ENCODE measurements at places on chromosomes 13 and 19.
A peak's percentile ranks its signal among the peaks of the same experiment; 100 is the strongest.

DNA sequence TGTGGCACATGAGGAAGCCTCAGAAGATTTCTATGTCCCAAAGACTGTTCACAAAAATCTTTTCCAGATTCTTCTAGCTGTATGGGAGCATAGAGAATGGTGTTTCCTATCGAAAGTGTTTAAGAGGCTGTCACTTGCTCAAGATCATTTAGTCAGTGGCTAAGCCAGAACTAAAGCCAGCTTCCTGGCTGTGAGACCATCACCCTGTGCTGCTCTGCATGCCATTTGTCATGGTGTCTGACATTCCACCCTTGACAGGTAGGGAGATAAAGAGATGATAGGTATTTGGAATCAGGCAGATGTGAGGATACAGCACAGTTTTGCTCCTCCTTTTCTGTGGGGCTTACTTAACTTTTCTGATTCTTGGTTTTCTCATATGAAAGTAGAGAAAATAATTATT is 177.3 kb downstream of the DNAJC15 start:
- DNase-seq, result no peak

DNA sequence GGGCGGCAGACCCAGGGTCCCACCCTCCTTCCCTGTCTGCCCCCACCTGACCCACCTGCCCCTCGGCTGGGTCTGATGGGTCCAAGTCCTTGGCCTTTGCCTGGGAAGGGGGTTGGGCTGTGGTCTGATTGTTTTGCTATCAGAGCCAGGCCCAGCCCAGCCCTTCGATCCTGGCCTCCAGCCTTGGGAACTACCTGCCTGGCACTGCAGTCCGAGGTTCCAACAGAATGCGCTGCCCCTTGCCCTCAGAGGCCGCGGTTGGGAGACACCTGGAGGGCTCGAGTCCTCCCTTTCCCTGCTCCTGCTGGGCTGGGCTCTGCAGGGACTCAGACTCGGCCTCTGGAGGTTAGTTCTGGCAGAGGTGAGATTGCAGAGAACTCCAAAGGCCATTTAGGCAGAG is 1.6 kb downstream of the CCL25 start:
- DNase-seq, result no peak

GRCh38 chr19:48619692-48620585 is 633 bp downstream of the SPHK2 start:
- DNase-seq, result no peak

DNA sequence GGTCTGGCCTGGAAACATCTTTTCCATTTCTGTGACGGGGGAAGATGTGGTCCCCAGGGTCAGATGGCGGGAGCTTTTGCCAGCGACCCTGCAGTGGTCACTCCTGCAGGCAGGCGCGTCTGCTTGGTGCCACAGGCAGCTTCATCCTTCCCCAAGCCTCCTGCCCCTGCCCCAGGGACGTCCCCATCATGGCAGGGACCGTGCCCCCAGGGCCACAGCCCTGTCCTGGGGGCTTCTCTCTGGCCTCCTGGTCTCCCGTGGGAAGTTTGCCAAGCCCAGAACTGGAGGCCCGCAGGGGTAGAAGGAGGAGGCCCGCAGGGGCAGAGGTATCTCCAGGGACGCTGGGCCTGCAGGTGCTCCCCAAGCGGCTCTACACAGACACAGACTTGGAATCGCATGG is 47.5 kb downstream of the TMEM255B start:
- no peak for DNase-seq

DNA sequence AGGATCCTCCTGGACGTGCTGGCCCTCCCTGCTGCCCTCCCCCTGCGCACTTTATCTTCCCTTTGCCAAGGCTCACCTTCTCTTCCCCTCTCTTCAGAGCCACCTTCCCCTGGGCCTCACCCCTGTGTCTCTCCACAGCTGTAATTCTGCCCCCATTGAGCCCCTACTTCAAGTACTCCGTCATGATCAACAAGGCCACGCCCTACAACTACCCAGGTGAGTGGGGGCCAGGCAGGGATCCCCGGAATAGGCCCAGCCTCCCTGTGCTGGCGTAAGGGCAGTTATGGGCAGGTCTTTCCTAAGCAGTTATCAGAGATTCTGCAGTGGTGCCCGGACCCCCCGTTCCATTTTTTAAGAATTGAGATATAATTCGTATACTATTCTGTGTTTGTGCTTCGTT is 3.1 kb downstream of the NDUFA3 start:
- DNase-seq, result no peak

- DNase-seq, result no peak
Measured at GRCh38 chr19:42467183-42467760, 24.5 kb upstream of the CXCL17 start.

DNA sequence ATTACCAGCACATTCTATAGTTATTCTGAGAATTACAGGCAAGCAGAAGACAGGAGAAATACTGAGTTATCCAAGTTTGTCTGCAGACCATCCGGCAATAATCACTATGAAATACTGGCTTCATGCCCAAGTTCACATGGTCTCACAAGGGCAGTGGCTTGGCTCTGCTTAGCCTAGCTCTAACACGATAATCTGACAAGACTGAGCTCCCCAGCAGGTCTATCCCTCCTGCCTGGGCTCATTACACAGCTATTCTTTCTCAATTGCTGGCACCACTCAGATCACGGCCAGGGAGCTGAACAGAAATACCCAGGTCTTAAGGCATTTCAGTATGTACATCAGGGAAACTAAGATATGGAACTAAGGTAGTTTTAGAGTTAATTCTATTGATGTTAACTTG is 361.6 kb upstream of the PCDH20 start:
- no peak for DNase-seq

DNA sequence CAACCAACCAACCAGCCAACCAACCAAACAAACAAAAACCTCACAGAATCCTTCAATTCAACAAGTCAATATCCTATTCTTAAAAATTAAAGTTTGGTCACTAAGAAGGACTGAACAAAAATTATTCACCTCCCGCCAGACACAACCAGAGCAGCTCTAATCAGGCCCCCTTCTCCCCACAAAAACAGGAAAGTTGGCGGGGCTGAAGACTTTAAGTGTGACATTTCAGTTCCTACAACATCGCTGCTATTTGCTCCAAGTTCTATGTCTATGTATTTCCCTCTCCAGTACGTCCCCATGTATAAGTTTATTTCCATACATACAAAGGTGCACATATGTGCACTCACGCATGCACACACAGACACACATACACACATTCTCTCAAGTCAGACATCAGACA is 32.8 kb upstream of the STK24 start:
- no peak for DNase-seq

DNA sequence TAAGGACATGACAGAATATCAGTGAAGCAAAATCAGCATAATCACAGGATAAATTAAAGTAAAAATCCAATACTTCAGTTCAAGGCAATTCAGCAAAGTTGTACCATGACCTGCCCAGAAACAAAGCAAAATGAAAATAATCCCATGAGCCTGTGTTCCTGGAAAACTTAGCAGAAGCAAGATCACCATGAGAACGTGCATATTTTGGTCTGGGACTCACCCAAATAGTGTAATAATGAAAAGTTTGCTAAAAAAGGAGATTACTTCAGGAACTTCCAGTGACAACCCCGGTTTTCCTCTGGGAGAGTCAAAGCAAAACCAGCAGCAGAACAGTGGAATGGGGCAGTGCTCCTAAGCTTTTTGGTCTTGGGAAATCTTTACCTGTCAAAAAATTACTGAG is 14.9 kb upstream of the RPL21 start:
- DNase-seq, result no peak

DNA sequence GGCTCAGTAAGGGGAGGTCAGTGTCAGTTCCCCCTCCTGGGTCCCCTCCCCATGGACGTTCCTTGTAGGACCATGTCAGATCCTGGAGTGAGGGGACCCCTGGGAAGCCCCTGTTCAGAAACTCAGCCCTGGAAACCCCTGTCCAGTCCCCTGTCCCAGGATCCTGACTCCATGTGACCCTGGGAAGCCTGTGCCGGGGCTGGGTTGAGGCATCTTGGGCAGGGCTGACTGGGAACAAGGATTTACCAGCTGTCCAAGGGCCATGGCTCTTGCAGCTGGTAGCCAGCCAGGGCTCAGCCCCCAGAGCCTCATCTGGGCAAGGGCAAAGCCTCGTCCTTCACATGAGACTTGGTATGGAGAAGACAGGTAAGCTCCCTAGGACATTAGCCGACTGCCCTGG is 25.1 kb downstream of the CEACAM4 start:
- no peak for DNase-seq

DNA sequence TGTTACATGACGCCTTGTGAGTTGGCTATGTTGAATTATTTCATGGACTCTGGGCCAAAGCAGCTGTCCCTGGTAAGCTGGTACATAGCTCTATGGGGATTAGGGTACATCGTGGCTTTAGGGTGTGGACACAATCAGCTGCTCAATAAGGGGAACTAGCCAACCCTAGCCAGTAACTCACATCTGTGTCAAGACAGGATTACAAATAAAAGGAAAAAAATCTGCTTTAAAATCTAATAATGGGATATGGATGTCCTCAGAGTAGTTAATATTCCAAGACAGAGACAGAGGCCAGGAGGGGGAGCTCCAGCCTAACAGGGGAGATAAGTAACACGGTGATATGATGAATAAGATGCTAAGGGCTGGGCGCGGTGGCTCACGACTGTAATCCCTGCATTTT is 21.1 kb upstream of the ZNF766 start:
- no peak for DNase-seq

GRCh38 chr19:44908074-44908835 is 2.7 kb downstream of the APOE start:
- DNase-seq, result no peak

DNA sequence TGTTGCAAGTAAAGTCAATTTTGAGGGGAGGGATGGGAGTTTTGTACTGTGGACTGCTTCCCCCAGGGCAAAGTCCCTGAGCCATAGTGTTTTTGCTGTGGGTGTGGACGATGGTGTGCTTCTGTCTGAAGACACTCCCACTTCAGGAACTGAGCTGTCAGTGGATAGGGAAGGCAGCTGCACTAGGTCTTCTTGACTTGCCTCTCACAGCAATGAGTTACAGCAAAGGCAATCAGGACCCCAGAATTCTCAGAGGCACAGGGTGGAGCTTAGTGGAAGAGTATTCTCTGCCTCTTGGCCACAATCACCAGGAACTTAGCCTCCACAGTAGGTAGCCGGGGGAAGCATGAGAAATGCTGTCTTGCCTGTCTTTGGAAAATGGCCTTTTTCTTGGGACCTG is 1416.6 kb upstream of the MIR17HG start:
- no peak for DNase-seq

DNA sequence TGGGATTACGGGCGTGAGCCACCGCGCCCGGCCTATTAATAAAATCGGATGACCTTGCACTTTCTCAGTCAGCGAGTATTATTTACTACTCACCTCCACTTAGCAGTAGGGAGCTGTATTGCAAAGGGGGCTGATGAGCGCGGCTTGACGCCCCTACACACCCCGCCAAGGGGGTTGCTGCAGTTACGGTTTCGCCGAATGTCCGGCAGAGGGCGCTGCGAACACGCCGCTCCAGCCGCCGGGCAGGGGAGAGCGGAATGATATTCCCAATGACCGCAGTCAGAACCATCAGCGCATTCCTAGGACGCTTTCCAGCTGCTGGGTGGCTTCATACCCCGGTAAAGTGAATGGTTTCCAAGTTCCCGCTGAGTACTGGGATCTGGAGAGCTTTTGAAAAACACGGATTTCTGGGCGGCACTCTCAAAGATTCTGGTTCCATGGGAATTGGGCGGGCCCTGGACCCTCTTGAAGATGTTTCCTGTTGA is 30.0 kb upstream of the TPT1 start:
- DNase-seq, result peak; percentile 50

DNA sequence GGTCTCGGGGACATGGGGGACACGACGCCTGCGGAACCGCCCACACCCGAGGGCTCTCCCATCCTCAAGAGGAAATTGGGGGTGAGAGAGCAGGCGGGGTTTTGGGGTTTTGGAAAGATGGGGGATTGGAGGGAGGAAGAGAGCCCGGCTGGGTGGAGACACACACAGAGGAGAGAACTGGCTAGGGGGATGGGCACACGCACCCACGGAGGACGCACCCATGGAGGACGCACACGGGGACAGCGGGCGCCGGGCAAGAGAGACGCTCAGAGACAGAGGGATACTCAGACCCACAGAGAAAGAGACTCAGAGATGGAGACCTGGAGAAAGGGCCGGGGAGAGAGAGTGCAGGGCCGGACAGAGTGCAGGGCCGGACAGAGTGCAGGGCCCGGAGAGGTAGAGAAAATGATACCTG is 52.1 kb downstream of the MAP4K1 start:
- DNase-seq, result no peak

DNA sequence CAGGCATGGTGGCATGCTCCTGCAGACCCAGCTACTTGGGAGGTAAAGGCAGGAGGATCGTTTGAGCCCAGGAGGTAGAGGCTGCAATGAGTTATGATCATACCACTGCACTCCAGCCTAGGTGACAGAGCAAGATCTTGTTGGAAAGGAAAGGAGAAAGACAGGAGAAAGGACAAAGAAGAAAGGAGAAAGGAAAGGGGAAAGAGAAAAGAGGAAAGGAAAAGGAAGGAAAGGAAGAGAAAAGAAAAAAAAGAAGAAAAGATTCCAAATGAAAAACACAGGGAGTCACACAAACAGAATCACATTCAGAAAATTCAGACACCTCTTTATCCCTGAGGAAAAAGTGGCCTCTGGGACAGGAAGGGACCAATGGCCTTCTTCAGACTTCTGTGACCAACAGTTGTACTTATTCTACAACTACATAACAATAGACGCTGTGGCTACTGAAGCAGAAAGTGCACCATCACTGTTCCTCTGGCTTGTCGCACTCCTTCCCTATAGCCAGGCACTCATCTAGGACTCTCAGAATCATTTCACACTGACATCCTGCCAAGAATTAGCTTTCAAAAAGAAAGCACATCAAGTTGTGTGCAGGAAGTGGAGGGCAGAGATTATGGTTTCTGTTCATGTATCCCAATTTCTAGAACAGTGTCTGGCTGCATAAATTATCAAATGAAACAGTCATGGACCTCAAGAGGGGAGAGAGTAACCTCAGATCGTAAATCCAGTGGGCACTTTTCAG is 5.9 kb downstream of the MTMR6 start:
- DNase-seq, result no peak

GRCh38 chr13:76016799-76017400 is 380.8 kb downstream of the LMO7 start:
- peak; percentile 3 for DNase-seq

DNA sequence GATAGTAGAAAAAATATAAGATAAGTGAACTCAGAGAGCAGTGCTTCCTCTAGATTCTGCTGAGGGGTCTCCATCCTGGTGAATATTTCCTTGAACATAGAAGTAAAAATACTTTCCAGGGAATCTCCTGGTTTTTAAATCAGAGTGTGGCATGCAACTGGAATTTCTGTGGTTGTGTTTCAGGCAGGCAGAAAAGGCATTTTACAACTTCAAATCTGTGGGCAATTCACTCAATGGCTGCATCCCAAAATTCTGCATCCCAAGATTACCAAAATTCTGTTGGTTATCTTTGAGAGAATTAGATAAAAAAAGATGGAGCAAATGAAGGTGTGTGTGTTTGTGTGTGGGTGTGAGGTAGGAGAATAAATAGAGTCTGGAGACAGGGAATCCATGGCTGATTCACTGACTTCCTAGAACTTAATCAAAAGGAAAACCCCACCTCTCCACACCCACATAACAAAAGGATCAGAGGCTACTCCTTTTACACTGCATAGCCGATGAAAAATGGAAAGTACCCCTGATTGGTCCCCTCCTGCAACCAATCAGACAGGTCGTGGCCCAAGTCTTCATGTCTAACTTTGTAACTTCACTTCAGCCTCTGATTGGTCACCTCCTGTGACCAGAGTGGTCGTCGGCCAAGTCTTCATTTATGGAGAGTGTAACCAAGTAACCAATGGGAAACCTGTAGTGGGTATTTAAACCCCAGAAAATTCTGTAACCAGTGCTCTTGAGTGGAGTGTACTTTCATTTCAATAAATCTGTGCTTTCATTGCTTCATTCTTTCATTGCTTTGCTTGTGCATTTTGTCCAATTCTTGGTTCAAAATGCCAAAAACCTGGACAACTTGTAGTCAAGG is 112.8 kb downstream of the DLEU7 start:
- DNase-seq, result no peak
